Activated CD8-positive, alpha-beta T cell treated with anti-CD3 and anti-CD28 coated beads, Interleukin-2, amount 10 ng/mL, durations not matched to agents 7 days and 5 days (primary cell): ENCODE measurements at places on chromosomes 16 and 17.

GRCh38 chr17:75632863-75633485, at the start of gene SMIM5:
Gene SMIM5 (plus strand): TSS chr17:75633434. CDS start chr17:75640202, 6,768 bp downstream.
- peak; percentile 88 for DNase-seq

GRCh38 chr17:74369221-74369620, 1.9 kb downstream of the GPR142 start:
- DNase-seq = peak; percentile 73

GRCh38 chr17:36876966-36877365, 60.3 kb upstream of the LHX1 start:
- no peak for DNase-seq

DNA sequence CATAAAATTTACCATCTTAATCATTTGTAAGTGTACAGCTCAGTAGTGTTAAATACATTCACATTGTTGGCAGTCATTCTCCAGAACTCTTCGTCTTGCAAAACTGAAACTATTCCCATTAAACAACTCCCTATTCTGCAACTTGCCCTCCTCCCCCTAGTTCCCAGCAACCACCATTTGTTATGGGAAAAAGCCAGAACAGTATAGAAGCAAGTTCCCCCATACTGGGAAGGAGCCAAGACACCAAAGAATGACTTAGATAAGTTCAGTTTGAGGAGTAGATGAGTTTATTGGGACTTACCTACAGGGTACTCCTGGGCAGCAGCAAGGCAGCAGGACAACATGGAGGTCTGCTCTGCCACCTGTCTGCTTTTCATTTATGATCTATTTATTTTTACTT, 39.3 kb upstream of the TEKT1 start:
- no peak for DNase-seq

DNA sequence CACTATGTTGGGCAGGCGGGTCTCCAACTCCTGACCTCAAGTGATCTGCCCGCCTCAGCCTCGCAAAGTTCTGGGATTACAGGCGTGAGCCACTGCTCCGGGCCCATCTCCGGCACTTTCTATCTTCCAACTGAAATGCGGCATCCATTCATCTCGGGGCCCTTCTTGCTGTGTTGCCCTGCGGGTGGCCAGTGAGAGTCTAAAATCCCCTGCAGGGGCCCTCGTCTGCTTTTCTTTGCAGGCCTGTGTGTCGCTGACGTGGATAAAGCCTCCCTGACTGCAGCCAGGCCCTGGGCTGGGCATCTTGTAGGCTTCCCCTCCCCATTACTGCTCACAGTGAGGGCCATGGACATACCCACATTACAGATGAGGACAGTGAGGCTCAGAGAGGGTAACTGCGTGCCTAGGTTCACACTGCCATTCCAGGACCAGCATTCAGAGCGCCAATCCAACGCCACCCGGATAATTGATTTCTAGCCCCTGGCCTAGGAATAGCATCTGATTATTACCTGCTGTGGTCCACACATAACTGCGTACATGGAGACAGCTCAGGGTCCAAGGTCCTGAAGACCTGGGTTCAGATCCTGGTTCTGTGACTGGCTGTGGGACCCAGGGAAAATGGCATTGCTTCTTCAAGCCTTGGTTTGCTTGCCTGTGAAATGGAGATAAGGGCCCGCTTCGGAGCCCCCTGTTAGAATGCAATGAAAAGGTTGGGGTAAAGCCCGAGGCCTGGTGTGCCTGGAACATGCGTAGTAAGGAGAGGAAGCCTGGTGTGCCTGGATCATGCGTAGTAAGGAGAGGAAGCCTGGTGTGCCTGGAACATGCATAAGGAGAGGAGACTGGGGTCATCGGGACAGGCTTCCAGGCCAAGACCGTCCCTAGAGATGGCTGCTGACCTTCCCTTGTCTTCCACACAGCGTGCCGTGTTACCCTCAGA, 25.0 kb downstream of the CRISPLD2 start:
- no peak for DNase-seq

DNA sequence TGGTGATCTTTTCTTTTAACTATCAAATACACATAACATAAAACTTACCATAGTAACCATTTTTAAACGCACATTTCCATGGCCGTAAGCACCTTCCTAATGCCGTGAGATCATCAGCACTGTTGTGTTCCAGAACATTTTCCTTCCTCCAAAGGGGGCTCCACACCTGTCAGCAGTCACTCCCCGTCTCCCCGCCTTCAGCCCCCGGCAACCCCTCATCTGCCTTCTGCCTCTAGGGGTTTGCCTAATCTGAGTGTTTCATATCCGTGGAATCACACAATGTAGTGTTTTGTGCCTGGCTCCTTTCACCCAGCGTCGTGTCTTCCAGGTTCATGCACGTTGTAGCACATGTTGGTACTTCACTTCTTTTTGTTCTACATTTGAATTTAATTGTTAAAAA, 350.1 kb upstream of the TNRC6C start:
- no peak for DNase-seq

DNA sequence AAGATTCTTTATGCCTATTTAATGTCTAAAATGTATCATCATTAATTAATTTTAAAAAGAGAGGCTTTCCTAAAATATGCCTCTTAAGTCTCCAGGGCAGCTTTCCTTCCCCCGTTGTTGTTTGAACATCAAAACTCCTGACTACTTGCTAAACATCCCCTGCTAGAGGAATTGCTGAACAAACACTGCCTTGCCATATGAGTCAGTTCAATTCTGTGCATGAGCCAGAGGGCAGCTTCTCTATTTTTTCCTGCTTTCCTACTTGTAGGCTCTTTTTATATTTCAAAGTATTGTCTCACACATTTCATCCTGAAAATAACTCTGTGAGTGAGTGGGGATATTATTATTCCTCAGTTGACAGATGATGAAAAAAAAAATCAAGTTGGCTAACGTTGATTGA, 143.4 kb downstream of the HS3ST4 start:
- DNase-seq = no peak

GRCh38 chr16:78364556-78364880, 265.1 kb downstream of the WWOX start:
- DNase-seq = no peak

- peak; percentile 54 for DNase-seq
These were observed 878 bp upstream of the DNAJA2 start for GRCh38 chr16:46974352-46974751.

GRCh38 chr16:86956437-86956836, 360.8 kb downstream of the C16orf95 start:
- no peak for DNase-seq

- DNase-seq = peak; percentile 84
These were observed 12.6 kb upstream of the RNF222 start for GRCh38 chr17:8409966-8410882.

DNA sequence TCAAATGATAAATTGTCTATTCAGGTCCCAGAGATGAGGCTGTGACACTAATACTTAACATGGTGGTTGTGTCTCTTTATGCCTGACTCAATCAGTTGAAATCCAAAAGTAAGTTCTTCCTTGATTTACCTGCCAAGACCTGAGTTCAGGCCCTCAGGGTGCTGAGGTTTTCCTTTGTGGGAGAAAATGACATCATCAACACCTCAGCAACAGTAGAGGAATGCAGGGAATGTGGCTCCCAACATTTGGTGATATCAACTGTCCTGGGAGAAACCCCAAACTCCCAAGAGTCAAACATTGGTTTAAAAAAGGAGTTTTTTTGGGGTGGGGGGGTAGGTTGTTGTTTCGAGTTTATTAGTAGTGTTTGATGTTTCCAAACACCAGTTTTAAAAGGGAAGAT, 14.7 kb downstream of the RNF43 start:
- no peak for DNase-seq

DNA sequence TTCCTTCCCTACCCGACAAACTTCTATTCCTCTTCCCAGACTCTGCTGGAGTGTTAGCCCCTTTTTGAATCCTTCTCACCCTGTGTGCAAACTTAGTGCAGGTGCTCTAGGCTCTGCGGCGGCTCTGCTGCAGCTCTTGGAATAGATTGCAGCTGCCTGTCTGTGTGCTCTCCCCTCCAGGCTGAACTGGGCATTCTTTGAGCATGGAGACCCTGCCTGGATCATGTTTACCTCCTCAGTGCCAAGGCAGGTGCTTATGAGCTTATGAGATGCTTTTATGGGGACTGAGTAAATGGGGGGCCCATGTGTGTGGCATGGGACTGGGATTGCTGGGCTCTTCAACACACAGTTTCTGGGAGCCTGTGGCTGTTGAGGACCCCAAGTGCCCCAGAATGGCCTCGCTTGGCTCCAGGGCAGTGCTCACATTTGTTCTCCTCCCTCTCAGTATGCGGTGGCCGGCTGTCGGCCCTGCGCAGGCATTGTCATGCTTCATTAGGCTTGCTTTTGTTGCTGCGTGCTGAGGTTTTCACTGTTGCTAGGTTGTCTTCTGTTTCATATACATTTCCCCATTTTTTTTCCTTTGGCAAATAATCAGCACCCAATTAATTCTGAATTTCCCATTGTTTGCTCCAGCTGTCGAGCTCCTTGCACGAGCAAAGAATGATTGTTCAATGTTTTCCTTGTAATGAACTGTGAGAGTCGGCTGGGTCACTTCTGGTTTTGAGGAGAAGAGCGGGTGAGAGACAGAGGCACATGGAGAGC, 185.5 kb upstream of the NLRP1 start:
- no peak for DNase-seq

DNA sequence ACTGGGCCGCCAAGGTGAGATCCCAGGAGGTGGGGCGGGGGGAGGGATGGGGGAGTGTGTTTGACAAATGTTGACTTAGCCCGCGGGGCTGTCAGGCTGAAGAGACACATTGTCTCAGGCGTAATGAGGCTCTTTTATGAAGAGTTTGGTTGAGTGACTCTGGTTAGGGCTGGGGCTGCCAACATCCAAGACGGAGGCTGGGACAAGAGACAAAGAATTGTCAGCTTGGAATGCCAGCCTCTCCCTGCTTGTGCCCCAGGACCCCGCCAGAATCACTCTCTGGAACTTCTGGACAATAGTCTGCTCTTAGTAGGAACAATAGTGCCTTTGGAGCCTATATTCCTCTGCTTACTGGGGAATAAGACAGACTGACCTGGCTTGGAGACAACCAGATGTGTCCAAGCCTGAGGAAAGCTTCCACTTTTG, 24.0 kb downstream of the PCTP start:
- DNase-seq = no peak

DNA sequence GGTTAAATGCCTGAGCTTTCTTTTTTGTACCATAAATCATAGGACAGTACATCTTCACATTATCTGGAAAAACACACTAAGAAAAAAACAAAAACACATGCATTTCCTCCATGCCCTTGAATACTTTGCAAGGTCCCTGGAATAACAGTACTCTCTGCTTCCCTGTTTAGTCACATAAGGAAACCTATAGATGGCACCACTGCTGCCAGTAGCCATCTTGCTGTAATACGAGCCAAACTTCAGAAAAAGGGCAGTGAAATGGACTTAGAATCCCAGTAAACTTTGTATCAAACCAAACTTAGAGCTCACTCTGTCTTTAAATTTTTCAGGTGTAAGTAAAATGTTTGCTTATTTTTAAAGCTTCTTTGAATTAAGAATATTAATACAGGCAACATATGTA, 435.5 kb downstream of the KCNJ2 start:
- DNase-seq = no peak

DNA sequence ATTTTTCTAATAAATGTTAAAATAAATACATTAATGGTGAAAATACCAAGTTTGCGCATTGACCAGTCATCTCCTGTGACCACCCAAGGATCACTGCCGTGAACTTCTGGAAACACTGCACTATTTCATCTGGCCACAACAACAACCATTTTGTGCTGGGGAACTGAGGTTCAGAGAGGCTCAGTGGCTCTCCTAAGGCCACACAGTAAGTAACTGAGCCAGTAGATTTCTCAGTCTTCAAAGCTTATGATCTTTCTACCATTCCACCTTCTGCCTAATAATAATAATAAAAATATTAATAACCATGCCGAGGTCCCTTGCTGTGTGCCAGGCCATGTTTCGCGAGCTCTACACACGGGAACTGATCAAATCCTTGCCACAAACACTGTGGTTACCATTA, 182.0 kb downstream of the IRF8 start:
- no peak for DNase-seq

DNA sequence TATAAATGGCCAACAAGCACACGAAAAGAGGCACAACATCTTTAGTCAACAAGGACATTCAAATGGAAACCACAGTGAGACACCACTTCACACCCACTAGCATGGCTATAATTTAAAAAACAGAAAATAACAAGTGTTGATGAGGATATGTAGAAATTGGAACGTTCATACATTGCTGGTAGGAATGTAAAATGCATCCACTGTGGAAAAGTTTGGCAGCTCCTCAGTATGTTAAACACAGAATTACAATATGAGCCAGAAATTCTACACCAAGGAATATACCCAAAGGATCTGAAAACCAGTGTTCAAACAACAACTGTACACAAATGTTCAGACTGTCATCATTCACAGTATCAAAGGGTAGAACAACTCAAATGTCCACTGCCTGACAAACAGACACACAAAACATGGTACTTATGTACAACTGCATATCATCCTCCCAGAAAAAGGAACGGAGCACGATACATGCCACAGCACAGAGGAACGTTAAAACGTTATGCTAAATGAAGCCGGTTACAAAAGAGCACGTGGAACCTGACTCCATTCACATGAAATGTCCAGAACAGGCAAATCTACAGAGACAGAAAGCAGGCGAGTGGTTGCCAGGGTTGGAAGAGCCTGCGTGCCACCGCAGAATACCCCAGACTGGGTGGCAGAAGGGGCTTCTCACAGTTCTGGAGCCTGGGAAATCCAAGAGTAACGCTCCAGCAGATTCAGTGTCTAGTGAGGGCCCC, 32.8 kb upstream of the METRNL start:
- DNase-seq = no peak

DNA sequence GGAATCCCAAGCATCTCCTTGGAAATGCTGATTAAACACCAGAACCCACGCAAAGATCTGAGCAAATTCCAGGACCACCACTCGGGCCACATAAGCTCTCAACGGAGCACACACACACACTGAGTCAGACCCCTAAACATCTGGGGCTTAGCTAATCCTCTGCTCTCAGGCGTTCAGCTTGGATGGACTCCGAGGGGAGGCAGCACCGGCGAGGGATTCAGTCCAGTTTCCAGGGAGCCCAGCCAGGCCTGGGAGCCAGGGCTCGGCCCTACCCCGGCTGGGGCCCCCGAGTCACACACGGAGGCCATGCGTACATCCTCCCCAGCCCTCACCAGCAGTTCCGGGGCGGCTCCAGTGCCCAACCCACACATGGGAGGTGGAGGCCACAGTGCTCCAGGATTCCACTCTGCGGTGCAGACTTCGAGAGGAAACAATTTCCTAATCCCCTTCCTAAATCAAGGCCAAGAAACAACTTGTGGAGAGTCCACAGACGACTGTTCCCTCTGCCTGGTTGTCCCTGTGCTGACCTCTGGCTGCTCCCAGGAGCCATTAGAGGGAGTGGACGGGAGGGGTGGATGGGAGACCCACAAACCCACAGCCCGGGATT, 70.5 kb downstream of the GAS7 start:
- no peak for DNase-seq

GRCh38 chr17:42133461-42134041, 10.9 kb downstream of the HSPB9 start:
- no peak for DNase-seq
